ENCODE measurements at places on chromosomes 3 and 15. TPM values are rescaled to one million over a fixed set of nuclear protein-coding genes. Genes with fewer than 3 reads are reported as not detected.
A peak's percentile ranks its signal among the peaks of the same experiment; 100 is the strongest.

The WDR72 gene
- total RNA-seq: not detected

DNA sequence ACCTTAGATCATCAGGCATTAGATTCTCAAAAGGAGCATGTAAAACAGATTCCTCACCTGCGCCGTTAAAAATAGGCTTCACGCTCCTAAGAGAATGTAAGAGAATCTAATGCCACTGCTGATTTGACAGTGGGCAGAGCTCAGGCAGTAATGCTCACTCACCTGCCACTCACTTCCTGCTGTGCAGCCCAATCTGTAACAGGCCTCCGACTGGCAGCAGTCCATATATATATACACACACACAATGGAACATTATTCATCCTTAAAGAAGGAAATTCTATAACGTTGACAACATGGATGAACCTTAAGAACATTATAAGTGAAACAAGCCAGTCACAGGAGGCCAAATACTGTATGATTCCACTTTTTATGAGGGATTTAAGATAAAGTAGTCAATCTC is 24.5 kb downstream of the ZNF148 start:
- no peak for DNase-seq

The ERICH6 gene
- total RNA-seq: 1.6 TPM

The ATG3 gene
- total RNA-seq: 85.0 TPM

GRCh38 chr3:101803173-101803782 is 24.3 kb downstream of the NXPE3 start:
- DNase-seq: peak; percentile 60

The RLBP1 gene
- 8.5 TPM for total RNA-seq

The ADAMTS9 gene
- 9.3 TPM for total RNA-seq

- no peak for DNase-seq
These were observed 147.7 kb downstream of the UACA start for GRCh38 chr15:70615435-70616310.

DNA sequence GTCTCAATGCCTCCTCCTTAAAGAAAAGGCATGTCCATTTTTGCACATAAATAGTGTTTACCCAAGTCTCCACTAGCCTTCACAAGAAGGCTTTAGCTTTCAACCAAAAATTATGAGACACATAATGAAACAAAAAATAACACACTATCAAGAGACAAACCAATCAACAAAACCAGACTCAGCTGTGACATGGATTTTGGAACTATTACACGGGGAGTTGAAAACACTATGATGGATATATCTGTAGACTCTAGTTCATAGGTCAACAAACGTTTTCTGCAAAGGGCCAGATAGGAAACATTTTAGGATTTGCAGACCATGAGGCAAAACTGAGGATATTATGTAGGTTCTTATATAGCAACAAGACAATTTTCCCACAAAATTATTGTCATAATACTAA is 24.9 kb downstream of the MYL3 start:
- no peak for DNase-seq

GRCh38 chr3:157063926-157064325 is 96.0 kb downstream of the CCNL1 start:
- DNase-seq: no peak

DNA sequence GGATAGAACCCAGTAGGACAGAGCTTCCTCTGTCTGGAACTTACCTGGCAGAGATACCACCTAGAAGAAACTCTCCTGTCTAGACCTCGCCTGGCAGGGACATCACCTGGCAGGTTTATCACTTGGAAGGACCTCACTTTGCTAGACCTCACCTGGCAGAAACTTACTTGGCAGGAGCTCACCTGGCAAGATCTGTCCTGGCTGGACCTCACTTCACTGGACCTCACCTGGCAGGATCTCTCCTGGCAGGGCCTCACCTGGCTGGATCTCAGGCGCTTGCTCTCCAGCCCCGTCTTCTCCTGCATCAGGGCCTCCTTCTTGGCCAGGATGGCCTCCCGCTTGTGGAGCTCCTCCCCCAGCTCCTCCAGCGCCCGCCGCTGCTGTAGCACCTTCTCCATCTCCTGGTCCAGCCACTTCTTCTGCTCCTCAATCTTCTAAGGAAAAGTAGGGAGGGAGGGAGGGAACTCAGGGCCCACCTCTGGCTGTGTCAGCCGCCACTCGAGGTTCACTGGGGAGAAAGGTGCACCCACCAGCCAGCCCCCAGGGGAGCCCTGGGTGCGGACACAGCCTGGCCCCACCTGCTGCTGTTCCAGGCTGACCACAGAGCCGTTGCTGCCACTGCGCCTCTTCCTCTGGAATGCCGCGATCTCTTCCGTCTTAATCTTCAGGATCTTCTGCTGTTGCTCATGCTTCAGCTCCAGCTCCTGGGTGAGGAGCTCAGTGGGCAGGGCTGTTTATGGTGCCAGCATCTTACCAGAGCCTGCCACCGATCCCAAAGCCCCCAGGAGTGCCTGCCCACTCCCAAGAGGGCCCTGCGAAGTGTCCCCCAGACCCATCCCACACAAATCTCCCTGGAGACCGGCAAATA is 22.5 kb downstream of the KIF7 start:
- no peak for DNase-seq

DNA sequence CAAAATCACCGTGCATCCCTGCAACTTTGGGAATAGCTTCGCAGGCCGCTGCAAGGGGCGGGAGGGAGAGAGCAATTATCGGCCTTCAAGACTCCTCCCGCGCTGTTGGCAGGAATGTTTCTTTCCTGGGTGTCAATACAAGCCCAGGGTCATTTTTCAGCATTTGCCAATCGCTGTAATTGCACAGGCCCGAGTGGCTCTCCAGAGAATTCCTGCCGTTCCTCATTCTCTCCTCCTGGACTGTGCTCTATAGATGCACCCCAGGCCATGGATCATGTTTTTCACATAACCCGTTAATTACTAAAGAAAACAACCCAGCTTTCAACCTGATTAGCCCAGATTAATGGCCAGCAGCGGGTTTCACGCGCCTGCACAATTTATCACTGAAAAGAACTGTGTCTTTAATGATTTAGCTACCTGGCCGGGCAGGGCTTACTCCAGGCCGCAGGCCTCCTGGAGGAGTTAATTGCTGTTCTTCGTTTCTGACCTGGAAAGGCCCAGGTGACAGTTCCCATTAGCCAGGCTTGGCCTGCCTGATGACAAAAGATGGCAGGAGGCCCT is 144.3 kb downstream of the OPA1 start:
- no peak for DNase-seq

The BCHE gene
- total RNA-seq: 2.8 TPM

DNA sequence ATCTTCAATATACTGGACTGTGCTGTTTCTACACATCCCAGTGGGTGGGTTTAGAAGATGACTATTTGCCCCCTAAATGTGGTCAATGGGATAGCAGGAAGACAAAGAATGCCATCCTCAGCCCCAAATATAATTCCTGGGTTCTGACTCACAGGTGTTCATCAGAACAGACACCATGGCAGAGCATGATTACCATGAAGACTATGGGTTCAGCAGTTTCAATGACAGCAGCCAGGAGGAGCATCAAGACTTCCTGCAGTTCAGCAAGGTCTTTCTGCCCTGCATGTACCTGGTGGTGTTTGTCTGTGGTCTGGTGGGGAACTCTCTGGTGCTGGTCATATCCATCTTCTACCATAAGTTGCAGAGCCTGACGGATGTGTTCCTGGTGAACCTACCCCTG is 3.0 kb downstream of the CXCR6 start:
- no peak for DNase-seq

DNA sequence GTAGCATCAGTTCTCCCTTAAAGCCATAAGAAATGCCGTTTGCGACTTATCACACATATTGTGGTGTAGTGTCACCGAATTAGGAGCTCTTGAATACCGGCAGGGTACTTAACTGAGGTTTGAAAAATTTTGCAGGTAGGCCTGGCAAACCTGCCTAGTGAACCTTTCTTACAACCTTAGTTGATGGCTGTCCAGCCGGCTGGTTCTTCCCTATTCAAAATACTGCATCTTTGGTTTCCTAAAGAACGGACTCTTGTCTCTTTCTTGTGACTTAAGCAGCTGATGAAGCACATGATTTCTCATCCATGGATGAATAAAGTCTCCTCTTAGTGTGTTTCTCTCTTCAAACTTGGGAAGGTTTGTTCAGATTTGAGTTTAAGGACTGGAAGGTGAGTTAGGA is 1.5 kb downstream of the RAB7A start:
- DNase-seq: no peak

The CADM2 gene
- 287 TPM for total RNA-seq

DNA sequence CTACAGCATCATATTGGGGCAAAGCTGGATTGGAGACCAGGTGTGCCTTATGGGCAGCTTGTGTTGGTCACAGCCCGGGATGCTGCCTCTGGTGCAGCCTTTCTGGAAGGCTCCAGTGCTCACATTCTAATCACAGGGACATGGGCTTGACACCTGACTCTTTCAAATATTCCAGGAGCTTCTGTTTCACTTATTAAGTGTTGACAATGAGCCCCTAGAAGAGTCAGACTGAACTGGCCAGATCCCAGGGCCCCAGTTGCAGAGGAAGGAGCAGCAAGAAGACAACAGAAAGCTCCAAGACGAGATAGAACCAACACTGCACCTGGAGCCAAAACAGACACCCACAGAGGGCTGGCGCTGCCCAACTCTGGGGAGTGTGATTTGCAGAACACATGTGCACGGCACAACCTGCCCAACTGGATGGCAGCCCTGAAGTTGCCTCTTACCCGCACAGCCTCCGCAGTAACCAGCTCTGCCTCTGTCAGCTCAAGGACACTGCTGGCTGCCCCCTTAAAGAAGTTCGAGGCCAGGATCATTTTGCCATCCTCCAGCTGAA is 30.3 kb downstream of the ALDH1L1 start:
- no peak for DNase-seq

The MYL3 gene
- 4.6 TPM for total RNA-seq

- DNase-seq: no peak
These were observed 73.1 kb downstream of the SATB1 start for GRCh38 chr3:18351823-18352744.

- no peak for DNase-seq
These were observed 73.5 kb upstream of the TNIK start for GRCh38 chr3:171533702-171534101.

The TMEM40 gene
- total RNA-seq: not detected

DNA sequence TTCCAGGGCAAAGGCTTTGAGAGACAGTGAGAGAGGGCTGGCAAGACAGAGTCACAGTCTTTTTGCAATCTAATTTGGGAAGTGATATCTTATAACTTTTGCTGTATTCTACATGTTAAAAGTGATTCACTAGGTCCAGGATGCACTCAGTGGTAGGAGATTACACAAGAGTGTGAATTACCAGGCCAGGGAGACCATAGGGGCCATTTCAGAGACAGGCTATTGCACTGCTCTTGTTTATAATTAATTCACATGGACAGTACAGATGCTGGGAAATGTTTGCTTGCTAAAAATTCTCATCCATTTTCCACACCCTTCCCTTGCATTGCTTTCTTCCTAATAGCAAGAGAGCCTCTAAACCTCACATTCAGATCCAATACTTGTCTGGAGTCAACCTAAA is 22.6 kb upstream of the POMGNT2 start:
- no peak for DNase-seq

The SEMA3B gene
- 207 TPM for total RNA-seq

DNA sequence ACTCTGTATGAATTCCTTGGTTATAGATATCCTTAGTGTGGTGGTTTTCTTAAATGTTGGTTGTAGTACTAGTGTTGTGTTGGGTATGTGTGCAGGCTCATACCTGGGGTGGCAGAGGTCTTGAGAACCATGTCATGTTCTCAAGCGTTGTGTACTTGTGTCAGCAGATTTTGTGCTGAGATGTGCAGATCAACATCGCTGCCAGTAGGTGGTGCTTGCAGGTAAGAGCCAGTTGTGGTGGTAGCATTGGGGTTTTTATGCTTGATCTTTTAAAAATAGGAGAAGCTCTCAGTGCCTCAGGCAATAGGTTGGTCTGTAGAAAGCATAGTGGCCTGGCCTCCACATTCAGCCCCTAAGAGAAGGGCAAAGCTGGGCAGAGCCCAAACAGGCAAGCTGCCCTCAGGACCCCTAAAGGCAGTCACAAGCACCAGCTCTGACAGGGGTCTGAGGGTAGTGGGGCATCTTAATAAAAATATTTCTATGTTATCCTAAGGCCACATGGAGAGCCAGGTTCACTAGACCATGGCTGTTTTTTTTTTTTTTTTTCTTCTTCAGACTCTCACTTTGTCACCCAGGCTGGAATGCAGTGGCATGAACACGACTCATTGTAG is 164.0 kb downstream of the IL20RB start:
- no peak for DNase-seq

- DNase-seq: no peak
These were observed 329.7 kb downstream of the RORA start for GRCh38 chr15:60899322-60899966.

GRCh38 chr3:399647-400046 is 203.1 kb downstream of the CHL1 start:
- DNase-seq: no peak

GRCh38 chr3:58686847-58687246 is 20.3 kb upstream of the FAM3D start:
- no peak for DNase-seq

DNA sequence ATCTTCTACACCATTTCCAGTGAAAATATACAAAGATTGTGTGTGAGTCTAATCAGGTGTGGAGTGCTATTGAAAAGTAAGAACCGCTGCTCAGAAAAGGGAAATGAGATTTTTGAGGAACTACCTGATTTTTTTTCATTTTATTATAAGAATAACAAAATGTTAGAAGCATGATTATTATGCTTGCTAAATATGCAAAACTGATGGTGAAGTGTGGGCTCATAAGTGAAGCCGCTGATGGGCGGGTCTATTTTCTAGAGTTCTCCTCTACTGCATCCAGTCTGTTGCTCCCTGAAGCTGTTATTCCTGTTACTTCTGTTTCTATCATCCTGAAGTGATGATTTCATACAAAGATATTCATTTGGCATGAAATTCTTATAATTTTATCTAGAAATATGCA is 612.0 kb downstream of the CADM2 start:
- no peak for DNase-seq

The HACD2 gene
- 50.0 TPM for total RNA-seq

GRCh38 chr3:133568294-133569014 is 5.0 kb upstream of the CDV3 start:
- DNase-seq: no peak

DNA sequence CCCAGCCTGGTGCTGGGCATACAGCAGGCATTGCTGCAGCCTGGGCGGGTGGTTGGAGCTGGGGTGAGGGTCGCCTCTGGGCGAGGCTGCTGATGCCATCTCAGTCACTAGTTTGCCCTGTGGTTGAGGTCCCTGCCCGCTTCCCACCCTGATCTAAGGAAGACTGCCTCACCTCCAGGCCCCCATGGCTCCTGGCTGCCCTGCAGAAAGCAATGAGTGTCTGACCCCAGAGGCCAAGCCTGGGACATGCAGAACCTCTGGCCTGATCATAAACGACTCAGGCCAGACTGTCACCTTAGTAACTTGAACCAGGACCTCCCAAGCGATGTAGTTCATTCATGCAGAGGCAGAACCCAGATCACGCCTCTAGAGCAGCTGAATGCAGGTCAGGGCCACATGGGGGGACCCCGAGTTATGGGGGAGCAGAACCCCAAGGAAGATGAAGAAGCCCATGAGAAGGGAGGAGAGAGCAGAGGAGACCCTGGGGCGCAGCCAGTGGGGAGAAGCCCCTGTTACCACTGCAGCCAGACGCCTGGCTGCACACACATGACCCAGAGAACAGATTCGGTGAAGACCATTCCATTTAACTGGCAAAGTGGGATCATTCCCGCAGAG is 213.9 kb downstream of the TBC1D2B start:
- DNase-seq: peak; percentile 7
